Upper lobe of right lung (tissue), 1 donor: ENCODE measurements at places on chromosomes 12 and 14. TPM values are rescaled to one million over a fixed set of nuclear protein-coding genes. Genes with fewer than 3 reads are reported as not detected.

The KRT8 gene
- 223 TPM for total RNA-seq

DNA sequence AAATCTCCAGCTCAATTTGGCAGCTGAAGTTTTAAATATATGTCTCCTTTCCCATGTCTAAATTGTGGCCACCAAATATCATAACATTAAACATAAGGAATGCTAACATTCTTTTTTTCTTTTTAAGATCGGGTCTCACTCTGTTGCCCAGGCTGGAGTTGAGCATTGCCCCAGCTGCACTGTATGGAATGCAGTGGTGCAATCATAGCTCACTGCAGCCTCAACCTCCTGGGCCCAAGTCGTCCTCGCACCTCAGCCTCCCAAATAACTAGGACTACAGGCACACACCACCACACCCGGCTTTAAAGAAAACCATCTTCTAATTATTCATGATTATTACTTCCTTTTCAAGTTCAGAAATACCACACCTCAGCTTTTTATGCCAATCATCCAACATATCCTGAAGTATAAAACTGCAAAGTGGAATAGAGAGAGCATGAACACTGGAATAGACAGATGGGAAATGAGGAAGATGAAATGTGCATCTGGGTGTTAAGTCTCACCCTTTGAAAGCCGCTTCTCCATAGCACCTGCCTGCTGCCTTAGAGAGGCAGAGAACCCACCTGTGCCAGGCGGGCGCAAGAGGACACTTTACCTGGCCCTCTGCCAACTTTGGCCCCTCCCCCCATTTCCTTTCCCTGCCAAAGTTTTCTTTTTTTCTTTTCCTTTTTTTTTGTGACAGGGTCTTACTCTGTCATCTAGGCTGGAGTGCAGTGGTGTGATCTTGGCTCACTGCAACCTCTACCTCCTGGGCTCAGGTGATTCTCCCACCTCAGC is 2.8 kb upstream of the EML1 start:
- no peak for DNase-seq

GRCh38 chr12:85804663-85805062 is 31.5 kb downstream of the RASSF9 start:
- DNase-seq = no peak

DNA sequence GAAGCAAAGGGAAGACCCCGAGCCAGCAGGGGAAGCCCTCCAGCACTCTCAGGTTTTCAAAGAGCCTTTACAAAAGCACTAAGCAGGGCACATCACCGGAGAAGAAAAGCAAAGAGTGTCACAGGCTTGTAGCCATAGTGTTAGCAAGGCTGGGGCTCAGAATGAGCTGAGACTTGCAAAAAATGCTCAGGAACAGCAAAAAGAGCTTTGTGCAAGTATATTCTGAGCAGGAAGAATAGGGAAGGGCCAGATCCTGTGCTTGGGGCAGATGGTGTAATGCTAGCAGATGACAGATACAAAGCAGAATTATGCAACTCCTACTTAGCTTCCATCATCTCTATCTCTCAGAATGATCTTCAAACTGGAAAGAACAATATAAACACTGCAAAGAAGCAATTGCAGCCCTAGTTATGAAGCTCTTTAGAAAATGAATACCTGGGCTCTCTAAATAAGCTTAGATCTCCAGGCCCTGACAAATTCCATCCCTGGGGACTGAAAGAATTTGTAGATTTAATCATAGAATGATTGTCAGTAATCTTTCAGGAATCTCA is 23.7 kb upstream of the PARP11 start:
- no peak for DNase-seq

DNA sequence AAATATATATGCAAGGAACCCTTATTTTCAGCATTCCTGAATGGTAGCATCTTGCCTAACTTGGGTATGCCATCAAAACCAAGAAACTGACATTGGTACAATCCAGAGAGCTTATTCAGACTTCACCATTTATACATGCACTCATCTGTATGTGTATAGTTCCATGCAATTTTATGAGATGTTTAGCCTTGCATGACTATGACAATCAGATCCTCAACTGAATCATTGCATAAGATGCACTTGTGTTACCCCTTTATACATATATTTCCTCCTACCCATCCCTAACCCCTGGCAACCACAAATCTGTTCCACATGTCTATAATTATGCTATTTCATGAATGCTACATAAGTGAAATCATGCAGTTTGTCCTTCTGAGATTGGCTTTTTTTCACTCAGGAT is 37.0 kb upstream of the PPFIBP1 start:
- no peak for DNase-seq

The CPM gene
- total RNA-seq = 165 TPM

- no peak for DNase-seq
These were observed 316.2 kb downstream of the NPAS3 start for GRCh38 chr14:33254861-33255395.

DNA sequence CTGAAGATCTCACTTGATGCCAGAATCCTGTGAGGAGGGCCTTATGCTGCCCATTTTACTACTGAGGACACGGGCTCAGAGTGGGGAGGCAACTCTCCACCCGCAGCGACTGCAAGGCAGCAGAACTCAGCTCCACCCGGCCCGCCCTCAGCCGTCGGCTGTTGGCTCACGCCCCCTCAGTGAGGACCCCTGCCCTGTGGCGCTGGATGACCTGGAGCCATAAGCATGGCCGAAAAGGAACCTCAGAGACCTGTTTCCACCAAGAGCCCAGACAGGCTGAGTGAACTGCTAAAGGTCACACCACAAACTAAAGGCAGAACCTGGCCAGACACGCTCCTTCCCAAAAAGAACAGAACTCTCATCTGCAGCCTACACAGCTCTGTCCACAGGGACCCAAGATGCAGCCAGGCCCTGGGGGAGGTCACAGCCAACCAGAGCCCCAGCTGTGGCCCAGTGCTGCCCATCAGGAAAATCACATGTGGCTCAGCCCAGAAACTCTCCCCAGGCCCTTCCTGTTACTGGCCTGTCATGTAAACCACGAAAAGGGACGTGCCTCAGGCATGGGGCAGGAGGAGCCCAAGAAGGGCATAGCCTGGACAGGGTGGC is 32.8 kb downstream of the CCNK start:
- no peak for DNase-seq
